ENCODE measurements at places on chromosomes 5 and 9. TPM values are rescaled to one million over a fixed set of nuclear protein-coding genes. Genes with fewer than 3 reads are reported as not detected.

DNA sequence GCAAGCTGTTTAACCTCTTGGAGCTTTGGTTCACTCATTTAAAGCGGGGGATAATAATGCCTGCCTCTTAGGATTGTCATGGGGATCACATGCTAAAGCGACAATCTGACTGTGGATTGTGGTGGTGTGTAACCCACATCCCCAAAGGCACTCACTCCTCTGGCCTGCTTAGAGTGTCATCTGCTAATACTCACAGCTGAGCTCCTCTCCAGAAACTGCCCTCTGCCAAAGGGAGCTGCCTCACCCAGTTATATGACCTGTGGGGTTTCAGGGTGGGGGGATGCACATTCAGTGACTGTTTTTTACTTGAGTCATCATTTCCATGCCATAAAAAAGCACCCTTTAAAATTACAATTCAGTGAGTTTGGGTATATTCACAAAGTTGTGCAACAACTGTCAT is 110.0 kb upstream of the SPOCK1 start:
- DNase-seq = no peak

GRCh38 chr9:126439402-126439765 is 112.8 kb downstream of the MVB12B start:
- no peak for DNase-seq

DNA sequence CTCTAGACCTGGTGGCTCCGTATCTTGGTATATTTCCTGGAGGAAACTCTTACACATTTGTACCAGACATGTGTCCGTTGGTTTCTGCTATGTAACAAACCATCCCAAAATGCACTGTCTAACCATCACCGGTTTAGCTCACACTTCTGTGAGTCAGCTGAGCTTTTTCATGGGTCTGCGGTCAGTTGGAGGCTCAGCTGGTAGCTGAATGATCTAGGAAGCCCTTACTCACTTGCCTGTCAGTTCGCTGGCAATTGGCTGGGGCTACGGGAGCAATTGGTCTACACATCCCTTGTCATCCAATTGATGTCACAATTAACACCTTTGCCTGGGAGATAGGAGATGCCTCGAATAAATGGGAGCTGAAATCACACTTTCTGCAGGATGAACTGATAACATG is 11.6 kb upstream of the WHRN start:
- DNase-seq = no peak

DNA sequence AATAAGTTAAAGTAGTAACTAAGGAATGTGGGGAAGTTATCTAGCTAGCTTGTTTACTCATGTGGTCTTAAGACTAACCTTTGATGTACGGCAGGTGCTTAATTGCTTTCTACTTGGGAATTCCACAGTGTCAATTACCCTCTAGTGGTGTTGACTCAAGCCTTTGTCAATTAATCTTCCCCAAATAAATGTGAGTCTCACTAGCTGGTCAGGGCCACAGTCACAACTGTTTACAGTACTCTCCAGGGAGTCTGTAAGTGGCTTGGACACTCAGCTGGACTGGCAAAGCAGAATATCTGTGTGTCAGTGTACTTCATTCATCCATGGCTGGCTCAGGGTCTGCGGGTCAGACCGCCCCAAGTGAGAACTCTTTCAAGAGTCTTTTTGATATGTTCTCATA is 30.8 kb downstream of the SMIM3 start:
- no peak for DNase-seq

Gene PCDHGA4
- 1.4 TPM for total RNA-seq

All from transverse colon (tissue), 4 donors.